ENCODE measurements at places on chromosomes 6 and 20.

GRCh38 chr6:127637830-127638409 is 60.9 kb downstream of the C6orf58 start:
- DNase-seq, result no peak

DNA sequence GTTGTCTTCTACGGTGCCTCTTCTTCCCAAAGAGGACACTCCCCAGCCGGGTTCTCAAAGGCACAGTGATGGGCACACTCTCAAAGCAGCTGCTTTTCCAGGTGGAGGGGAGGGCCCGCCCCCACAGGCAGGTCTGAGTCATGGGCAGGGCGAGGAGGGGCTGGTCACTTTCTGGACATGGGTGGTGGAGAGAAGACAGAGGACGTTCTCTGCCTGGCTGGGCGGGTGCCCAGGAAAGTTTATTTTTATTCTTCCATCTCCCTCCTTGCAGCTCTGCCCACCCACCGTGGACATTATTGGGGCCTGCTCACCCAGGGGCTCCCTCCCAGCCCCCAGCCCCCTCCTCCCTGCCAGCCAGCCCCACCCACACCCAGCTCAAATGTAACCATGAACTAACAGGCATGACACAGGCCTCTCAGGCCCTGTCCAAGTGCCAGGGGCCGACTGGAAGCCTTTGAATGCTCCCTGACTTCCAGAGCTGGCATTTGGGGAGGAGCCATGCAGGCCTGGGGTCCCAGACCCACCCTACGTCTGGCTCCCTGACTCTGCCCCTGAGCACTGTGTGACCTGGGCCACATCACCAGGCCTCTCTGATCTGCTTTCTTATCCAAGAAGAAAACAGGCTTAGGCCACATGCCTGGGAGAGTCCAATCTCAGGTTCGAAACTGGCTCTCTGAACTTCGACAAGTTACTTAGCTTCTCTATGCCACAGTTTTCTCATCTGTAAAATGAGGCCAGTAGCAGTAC is 8.0 kb downstream of the TGM2 start:
- DNase-seq, result no peak

DNA sequence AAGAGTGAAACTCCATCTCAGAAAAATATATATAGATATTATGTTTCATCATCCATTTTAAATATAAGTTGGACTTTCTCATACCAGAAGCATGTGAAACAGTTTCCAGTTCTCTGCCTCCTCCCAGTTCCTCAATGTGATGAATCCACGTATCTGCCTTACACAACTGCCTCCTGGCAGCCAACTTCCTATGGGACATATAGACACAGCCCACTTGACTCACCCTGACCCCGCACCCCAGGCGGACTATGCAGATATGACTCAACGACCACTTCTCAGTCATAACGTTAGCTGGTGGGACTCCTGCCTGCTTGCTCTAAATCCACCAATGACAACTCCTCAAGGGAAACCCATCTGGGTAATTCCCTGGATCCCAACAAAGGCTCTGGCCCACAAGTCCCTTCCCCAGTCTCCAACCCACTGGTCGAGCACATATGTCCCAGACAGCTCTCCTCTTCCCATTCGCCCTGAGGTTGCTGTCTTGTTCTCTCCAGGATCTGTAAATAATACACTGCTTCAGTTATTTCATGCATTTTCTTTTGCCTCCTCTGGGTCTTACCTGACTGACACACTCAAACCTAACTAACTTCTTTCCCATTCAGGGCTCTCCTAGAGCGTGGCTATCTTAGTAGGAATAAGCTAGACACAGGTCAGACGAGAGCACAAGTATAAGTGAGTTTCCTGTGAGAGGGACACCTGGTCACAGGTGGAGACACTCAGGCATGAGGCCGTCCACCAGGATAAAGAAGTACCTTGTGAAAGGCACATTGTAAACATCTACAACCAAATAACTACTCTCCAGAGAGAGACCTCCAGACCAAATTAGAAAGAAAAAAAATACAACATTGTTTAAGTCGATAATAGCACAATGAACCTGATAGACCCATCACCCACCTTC is 548.5 kb downstream of the CD83 start:
- DNase-seq, result no peak

GRCh38 chr6:128531696-128532095 is 11.3 kb upstream of the PTPRK start:
- no peak for DNase-seq

DNA sequence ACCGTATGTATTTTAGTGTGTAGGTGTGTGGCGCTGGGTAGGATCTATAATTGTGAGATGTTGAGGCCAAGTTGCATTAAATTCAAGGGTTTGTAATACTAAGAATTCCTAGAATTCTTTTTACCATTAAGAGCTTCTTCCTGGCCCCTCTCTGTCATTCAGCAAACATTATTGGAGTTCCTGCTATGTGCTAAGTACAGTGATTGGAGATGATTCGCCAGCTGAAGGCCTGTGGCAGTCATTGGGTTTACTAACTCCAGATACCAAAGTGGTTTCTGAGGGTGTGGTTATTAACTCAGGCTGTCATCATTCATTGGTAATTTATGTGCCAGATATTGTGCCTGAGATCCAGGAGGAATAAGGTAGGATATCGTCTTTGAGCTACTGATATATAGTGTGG is 167.1 kb downstream of the LAMA2 start:
- DNase-seq, result no peak

DNA sequence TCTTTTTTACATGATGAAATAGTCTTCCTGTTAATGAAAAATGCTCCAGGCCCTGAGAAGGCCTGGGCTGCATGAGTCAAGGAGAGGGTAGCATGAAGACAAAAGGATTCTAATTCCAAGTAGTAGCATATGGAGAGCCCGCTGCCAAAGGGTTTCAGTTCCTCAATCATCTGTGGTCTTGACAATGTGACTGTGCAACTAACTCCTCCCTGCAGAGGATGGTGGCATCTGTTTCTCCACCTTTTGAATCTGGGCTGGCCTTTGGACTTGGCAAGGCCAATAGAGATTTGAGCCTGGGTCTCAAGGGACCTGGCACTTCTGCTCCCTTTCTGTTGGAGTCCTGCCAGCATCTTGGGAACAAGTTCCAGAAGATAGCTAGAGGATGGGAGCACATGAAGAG is 35.1 kb upstream of the ANKEF1 start:
- DNase-seq, result no peak

DNA sequence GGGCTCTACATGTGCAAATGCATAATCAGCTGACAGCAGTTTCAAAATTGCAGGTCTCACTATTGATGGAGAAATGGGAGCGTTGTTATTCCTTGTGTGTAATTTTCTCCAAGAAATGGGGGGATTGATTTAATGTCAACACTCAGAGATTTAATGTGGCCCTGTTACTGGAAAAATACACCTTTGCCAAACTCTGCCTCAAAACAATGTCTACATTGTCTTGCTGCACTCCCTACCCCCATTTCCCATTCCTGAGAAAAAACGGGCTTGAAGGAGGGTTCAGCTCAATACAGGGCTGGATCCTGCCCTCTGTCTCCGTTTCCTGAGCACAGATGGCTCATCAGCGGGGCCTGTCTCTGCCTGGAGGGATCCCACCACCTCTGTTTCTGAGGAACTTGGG is 18.4 kb downstream of the EDN3 start:
- DNase-seq, result no peak

DNA sequence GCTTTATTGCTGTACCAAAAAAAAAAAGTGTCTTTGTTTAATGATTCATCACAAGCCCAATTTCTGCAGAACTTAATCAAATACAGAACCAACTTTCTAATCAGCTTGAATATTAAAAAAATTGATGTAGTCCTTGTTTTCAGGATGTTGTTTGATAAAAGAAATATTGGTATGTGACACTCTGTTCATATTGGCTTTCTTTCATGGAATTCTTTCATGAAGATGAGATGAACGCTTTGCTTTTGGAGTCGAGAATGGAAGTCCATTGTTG is 184.3 kb downstream of the ZNF217 start:
- no peak for DNase-seq

GRCh38 chr20:43650997-43651525 is 15.9 kb upstream of the MYBL2 start:
- no peak for DNase-seq

- no peak for DNase-seq
These were observed 26.8 kb downstream of the SLC16A10 start for GRCh38 chr6:111114087-111114443.

GRCh38 chr6:66376001-66376400 is 669.0 kb upstream of the EYS start:
- no peak for DNase-seq

- no peak for DNase-seq
These were observed 278.0 kb upstream of the CDH4 start for GRCh38 chr20:60974022-60974421.

- no peak for DNase-seq
These were observed 146.8 kb downstream of the RPS12 start for GRCh38 chr6:132961122-132961521.

DNA sequence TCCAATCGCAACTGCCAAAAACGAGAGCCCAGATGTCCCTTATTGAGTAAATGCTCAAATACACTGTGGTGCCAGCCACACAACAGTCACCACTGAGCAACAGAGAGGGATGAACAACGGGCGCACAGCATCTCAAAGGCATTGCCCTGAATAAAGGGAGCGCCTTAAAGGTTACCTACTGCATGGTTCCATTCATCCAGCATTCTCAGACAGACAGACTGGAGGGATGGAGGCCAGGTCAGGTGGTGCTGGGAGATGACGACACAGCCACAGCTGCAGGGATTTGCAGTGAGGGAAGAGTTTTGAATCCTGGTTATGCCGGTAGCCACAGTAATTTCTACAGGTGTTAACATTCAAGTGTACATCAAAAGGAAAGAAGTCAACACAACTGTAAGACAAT is 615.5 kb upstream of the AGPAT4 start:
- DNase-seq, result no peak

DNA sequence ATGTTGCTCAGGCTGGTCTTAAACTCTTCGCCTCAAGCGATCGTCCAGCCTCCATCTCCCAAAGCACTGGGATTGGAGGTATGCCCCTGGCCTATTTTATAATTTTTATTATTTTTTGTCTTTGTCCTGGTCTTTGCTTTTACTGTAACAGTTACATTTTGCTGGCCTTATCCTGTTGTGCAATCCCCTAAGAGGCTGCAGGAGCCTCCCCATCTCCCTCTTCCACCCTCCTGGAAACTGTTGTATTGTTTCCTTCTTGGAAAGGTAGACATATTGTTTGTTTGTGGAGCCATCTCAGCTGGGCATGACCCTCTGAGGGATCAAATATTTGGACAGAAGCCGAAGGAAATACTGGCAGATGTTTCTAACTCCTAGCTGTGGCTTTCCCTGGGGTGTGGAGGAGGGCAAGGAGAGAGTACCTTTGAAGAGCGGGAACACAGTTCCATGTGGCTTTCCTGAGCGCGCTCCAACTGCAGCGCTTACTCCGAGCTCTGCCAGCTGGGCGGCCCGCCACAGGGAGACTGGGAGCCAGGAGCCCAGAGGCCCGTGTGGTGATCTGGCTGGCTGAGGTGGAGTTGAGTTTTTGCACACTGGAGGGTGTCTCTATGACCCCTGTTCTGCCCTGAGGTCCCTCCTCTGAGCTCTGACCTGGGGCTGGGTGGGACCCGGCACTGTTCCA is 4.9 kb downstream of the MAPK13 start:
- no peak for DNase-seq

GRCh38 chr20:63530788-63531160 is 6.4 kb downstream of the PTK6 start:
- DNase-seq, result no peak

DNA sequence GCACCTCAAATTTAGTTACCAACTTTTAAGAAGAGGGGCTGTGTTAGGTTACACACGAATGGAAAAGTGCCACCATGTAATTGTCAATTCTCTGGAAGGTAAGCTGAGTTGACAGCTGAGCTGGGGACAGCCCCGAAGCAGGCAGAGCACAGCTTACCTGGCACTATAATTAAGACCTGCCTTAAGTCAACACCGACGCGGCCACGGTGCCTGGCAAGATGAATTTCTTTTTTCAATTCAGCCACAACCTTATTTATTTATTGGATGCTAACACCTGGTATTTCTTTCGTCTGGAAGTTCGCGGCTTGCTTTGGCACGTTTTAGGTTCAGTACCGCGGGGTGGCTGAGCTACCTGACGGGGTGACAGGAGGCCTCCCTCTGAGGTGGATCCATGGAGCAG is 40.6 kb upstream of the NFATC2 start:
- DNase-seq, result no peak

GRCh38 chr6:122078481-122078880 is 321.0 kb upstream of the HSF2 start:
- no peak for DNase-seq

DNA sequence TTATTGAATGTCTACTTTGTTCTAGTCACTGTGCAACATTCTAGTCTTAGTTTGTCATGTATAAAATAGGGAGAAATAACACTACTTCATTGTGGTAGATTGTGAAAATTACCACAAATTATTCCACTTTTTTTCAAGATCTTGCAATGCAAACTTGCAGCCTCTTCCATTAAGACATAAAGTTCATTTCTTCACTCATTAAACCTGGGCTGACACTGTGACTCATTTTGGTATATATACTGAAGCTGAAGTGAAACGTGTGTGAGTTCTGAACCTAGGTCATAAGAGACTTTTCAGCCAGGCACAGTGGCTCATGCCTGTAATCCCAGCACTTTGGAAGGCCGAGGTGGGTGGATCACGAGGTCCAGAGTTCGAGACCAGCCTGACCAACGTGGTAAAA is 329.0 kb downstream of the BCKDHB start:
- DNase-seq, result no peak

DNA sequence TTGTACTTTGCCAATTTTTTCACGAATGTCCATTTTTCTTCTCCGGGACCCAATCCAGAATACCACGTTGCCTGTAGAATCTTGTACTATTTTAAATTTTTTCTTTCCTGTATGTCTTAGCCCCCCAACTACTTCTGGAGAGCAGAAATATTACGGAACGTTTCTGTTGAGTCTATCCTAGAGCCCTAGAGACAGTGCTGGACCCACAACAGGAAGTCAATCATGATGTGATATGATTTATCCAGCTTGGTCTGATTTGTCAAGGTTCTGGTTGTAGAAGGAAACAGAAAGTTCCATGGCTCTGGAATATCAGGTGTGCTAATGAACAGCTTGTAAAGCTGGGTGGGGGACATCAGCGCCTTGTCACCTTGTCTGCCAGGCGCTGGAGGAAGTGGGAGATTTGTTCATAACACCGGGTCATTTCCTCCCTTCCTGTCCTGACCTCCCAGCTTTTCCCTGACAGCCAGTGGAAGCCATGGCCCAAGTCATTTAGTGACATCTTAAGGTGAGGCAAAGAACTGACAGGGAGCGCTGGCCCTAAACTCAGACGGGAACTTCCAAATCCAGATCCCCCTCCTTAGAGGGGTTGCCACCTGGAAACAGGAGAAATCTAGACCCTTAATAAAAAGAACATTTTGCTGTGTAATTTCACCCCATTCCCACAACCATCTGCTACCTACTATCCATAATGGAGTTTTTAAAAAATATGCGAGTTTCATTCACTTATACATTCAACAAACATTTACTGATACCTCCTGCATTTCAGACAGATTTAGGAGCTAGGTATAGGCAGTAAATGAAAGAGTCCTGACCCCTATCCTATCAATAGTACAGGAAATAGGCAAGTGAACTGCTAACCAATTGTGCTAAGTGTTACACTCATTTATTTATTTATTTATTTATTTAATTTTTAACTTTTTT is 130.5 kb downstream of the ZFP64 start:
- DNase-seq, result no peak

Data from effector CD4-positive, alpha-beta T cell (primary cell).